ENCODE measurements at places on chromosomes 13 and 19.

DNA sequence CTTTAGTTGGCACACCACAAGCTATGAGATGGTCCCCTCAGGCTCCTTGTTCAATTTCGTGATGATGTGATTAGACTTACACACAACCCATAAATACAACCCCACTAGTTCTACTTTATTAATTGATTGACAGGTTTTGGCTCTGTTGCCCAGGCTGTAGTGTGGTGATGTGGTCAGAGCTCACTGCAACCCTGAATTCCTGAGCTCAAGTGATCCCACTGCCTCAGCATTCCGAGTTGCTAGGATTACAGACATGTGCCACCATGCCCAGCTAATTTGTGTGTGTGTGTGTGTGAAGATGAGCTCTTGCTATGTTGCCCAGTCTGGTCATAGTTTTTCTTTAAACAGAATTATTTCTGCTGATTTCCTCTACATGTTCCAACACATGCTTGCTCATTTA lies 17.5 kb upstream of the HTR2A start:
- DNase-seq, result no peak

- no peak for DNase-seq
These were observed 50.3 kb downstream of the CCDC70 start for GRCh38 chr13:51912091-51912490.

DNA sequence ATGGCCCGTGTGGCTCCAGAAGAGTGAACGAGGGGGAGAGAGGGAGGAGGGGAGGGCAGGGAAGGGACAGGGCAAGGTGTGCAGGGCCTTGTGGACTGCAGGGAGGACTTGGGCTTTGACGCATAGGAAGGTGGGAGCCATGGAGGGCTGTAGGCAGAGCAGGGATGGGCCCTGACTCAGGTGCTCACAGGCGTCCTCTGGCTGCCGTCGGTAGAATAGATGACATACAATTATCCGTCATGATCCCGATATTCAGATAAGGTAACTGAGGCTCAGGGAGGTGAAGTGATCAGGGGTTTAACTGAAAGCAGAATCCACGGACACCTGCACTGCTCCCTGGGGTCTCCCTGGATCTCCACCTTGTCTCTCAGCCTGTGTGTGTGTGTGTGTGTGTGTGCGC lies 3.4 kb downstream of the C3 start:
- no peak for DNase-seq

- no peak for DNase-seq
These were observed 58.7 kb upstream of the ALOX5AP start for GRCh38 chr13:30676672-30677071.

DNA sequence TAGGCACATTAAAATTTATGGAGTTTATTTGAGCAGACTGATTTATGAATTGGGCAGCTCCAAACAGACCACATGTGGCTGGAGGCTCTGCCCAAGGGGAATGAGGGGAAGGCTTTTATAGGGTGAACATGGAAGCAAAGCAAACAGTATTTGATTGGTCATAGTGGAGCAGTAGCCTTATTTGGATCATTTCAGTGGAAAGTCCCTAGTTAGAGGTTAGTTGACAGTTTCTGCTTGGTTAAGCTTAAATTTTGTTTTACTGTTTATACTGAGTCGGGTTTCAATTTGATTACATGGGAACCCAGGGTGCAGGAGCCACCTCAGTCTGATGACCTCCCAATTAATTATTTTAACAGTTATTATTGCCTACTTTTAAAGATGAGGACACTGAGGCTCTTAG lies 140.5 kb downstream of the NDFIP2 start:
- DNase-seq, result no peak

DNA sequence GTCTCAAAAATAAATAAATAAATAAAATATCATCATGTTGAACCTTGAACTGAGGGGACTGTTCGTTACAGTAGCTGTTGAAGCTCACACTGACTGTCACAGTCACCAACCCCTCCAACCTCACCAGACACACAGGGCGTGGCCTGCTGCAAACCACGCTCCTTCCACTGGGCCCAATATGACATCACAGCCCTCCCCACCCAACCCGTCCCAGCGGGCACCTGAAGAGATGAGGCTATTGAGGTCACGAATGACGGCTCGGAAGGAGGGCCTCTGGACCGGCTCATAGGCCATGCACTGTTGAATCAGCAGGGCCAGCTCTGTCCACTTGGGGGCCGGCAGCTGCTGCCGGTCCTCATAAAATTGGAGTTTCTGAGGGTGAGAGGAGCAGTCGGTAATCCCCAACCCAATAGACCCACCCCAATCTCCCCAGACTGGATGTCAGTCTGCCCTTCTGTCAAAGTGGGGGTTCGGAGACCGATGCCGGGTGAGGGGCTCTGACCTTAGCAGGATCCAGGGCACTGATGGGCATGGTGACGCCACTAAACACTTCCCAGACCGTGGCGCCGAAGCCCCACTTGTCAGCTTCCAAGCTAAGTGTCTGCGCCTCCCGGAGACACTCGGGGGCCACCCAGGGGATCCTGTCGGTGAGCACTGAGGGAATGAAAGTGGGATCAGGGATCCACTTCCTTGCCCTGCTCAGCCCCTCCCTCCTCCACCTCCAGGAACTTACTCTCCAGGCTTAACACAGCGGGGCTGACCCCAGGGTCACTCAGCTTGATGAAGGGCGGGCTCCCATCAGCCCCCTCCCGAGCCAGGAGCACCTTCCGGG lies 13.2 kb downstream of the JAK3 start:
- no peak for DNase-seq

GRCh38 chr13:93430381-93430780 lies 203.8 kb downstream of the GPC6 start:
- DNase-seq, result no peak

GRCh38 chr19:13926715-13927114 lies 11.5 kb downstream of the PODNL1 start:
- DNase-seq, result no peak

GRCh38 chr19:51651216-51651846 lies 4.7 kb upstream of the SIGLEC14 start:
- DNase-seq, result no peak

- DNase-seq, result no peak
These were observed 7.1 kb downstream of the RFC3 start for GRCh38 chr13:33825083-33825482.

- no peak for DNase-seq
These were observed at the start of gene APOE for GRCh38 chr19:44905437-44906160. Gene APOE, plus strand, starts transcription at chr19:44905796. Its CDS starts 829 bp downstream, at chr19:44906625.

GRCh38 chr13:66314911-66315310 lies 915.2 kb downstream of the PCDH9 start:
- DNase-seq, result no peak

GRCh38 chr19:5925830-5926427 lies 11.9 kb downstream of the CAPS start:
- no peak for DNase-seq

DNA sequence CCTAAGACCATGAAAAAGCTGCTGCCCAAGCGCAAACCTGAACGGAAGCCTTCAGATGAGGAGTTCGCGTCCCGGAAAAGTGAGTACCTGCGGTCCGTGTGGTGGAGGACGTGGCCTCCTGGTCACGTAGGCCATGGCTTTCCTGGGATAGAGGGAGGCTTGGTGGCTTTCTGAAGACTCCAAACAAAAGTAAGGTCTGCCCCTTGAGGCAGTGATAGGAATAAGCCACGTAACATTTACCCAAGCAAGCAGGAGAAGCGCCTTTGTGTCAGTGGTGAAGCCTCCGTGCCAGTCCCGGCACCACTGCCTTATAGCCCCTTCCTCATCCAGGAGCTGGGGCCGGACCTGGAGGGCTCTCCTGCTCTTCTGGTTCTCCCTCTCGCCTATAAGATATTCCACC lies 34.3 kb upstream of the TEX29 start:
- DNase-seq, result no peak

- no peak for DNase-seq
These were observed 127.2 kb downstream of the RAP2A start for GRCh38 chr13:97561182-97561581.

DNA sequence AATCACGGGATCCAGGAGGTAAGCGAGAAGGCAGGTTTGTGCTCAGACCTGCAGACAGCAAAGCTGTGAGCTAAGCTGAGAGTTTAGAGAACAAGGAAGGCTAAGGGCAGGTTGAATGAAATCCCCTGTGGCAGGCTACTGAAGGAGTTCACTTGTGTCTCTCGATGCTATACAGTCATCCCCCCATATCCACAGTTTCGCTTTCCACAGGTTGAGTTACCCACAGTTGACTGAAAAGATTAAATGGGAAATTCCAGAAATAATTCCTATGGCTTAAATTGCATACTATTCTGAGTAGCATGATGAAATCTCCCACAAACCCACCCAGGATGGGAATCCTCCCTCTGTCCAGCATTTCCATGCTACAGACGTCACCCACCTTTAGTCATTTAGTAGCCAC lies 49.6 kb downstream of the ABCC4 start:
- DNase-seq, result no peak

GRCh38 chr19:41951686-41952172 lies 7.4 kb downstream of the RABAC1 start:
- DNase-seq, result peak; percentile 83

DNA sequence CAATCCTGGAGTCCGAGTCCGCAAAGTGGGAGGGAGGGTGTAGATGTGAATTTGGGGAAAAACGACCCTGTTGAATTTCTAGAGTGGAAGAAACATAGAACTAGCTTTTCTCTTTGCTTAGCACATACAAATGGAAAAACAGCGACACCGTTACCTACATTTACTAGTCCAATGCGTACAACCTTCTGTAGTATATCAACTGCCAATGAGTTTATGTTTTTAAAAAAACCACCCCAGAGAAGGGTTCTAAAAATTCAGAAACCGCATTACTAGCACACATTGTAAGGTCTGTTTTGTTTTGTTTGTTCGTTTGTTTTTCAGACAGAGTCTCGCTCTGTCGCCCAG lies 332 bp upstream of the SUPT20H start:
- DNase-seq, result no peak

DNA sequence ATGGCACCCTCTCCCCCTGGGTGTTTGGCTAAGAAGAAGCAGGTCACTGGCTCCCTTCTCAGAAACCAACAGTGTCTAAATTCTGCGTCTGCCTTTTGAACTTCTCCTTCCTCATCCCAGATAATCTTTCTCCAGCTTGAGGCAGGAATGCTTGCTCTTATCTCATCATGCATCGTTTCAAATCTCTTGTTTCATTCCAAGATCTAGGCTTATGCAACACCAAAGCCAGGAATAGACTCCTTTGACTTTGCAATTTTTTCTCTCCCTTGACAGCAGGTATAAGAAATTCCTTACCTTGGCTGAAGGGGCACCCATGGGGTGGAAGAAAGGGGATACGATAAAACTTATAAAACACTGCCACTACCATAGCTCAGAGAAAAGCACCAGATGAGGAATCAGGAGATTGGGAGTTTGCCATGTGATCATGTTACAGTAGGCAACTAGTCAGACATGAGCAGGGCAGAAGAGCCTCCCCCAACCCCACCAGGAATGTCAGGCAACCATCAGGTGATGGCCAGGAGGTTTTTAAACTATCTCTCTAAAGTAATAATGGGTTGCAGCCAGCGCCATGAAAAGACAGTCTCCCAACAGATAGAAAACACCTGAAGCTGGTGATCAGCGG lies 498.9 kb downstream of the KLF12 start:
- no peak for DNase-seq

GRCh38 chr13:113383089-113383488 lies 19.2 kb upstream of the GRTP1 start:
- no peak for DNase-seq

GRCh38 chr13:23443110-23443509 lies 9.6 kb upstream of the SACS start:
- no peak for DNase-seq

DNA sequence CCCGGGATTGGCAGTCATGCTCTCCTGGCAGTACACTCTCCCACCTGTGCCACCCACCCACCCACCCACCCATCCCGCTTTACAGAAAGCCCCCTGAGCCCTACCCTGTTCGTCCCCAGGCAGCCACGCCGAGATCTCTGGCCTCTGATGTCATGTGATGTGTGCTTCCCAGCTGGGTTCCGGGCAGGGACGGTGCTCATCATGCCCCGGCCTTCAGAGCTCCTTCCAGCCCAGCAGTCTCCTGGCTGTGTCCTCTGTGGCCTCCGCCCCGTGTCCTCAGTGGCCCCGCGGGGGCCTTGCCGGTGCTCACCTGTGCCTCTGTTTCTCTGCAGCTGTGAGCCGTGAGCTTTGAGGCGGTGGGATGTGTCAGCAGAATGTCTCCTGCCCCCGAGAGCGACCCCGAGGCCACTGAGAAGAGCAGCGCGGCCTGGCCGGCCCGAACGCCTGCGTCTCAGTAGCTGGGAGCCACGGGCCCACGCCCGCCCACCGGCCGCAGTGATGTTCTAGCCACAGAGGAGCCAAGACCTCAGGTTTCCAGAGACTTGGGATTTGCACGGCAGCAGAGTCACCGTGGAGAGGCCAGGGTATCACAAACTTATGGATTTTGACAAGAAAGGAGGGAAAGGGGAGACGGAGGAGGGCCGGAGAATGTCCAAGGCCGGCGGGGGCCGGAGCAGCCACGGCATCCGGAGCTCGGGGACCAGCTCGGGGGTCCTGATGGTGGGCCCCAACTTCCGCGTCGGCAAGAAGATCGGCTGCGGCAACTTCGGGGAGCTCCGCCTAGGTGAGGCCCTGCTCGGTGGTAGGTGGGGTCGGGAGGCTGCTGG lies 28.4 kb downstream of the CSNK1G2 start:
- DNase-seq, result no peak

GRCh38 chr13:24167666-24168391 lies 7.3 kb downstream of the SPATA13 start:
- DNase-seq, result no peak

- peak; percentile 22 for DNase-seq
These were observed 68.4 kb downstream of the SPATA13 start for GRCh38 chr13:24228852-24229458.

DNA sequence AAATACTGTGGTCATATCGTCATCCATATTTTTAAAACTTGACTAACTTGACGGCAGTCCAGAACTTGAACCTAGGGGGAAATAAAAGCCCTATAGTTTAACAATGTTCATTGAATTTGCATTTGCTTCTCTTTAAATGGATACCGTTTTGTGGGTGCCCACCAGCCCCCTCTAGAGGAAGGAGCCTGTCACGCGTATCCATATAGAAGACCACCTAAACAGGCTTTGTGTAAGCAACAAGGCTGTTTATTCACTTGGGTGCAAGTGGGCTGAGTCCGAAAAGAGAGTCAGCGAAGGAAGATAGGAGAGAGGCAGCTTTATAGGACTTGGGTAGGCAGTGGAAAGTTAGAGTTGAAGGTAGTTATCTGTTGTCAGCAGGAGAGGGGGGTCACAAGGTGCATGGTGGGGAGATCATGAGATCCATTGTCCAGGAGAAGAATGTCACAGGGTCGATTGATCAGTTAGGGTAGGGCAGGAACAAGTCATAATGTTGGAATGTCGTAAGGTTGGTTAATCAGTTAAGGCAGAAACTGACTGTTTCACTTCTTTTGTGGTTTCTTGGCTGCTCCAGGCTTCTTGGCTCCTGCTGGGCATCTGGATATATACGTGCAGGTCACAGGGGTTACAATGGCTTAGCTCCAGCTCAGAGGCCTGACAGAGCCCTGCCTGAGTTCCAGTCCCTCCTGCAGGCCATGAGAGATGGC lies 42.5 kb upstream of the ANKRD10 start:
- DNase-seq, result no peak

- DNase-seq, result no peak
These were observed 11.3 kb upstream of the PRKD2 start for GRCh38 chr19:46728208-46728607.

DNA sequence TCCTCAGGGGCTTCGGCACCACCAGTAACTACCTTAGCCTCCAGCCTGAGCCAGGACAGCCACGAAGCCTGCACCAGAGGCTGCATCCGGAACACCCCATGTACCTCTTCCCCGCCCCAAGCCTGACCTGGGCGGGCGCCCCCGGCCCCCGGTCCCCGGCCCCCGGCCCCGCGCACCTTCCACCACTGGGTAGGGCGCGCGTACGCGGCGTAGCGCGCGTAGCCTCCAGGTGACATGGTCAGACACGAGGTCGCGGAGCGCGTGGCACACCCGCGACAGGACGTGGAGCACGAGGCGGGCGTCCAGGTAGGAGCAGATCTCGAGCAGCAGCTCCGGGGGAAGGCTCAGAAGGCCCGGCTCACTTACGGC lies 450 bp downstream of the FBXW9 start:
- DNase-seq, result peak; percentile 35

All from activated naive CD8-positive, alpha-beta T cell treated with anti-CD3 and anti-CD28 coated beads for 36 hours (primary cell).